ENCODE measurements at places on chromosomes 3 and 15. TPM values are rescaled to one million over a fixed set of nuclear protein-coding genes. Genes with fewer than 3 reads are reported as not detected.
A peak's percentile ranks its signal among the peaks of the same experiment; 100 is the strongest.

DNA sequence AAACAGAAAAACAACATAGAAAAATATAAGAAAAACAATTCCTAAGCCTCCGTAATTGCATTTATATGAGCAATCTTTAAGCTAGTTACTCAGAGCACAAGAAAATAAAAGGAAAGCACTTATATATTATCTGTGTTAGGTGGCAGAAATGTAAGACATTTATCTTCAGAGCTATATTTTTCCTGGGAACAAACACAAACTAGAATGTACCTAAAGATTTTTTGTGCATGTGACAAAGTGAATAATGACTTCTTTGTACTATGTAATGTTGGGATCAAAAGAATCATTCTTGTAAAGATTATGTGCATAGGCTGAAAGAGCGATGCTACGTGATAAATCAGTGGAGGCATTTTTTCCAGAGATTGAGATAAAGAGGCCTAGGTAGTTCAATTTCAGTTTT is 111.3 kb upstream of the GMNC start:
- DNase-seq: no peak

GRCh38 chr3:9088441-9089353 is 125.4 kb upstream of the RAD18 start:
- DNase-seq: peak; percentile 72

GRCh38 chr3:51384055-51384725 is 901 bp upstream of the MANF start:
- no peak for DNase-seq

- DNase-seq: no peak
Measured at GRCh38 chr3:162141272-162141791, 644.7 kb downstream of the OTOL1 start.

DNA sequence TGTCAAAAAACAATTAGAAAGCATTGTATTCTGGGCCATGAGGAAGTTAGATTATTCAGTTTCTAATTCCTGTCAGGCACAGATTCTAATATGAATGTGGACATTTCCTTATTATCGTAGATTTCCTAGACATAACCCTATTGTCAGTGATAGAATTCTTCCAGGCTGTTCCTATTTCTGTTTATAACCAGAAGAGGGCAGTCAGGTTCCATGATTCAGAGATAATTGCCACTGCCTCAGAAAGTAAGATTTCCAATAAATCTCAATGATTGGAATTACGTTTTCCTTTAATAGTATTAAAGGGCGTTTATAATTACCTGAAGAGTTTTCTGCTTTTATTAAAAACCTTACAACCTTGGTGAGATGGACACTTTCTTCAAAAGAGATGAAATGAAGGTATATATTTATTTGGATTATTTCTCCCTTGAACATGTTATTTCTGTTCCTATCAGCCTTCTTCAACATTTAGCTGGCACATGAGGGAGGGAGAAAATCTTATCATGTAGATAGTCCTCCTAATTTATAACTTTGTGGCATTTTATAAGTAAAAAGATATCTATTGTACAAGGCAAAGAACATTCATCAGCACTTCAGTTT is 439.2 kb downstream of the MCTP2 start:
- no peak for DNase-seq

GRCh38 chr3:195033531-195034091 is 237.3 kb downstream of the XXYLT1 start:
- no peak for DNase-seq

DNA sequence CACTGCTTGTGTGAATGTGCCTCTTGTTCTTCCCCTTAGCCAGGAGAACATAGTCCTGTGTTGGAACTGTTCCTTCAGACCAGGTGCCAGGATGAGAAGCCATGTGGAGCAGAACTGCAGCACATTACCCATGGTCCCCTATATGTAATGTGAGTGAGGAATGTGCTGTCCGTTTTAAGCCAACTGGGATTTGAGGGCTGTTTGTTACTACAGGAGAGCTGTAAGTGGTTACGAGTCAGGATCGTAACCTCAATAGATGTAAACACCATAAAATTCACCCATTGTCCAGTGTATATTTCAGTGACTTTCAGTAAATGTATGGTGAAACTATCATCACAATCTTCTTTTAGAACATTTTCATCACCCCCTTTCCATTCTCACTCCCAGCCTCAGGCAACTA is 10.1 kb upstream of the SCAP start:
- no peak for DNase-seq

DNA sequence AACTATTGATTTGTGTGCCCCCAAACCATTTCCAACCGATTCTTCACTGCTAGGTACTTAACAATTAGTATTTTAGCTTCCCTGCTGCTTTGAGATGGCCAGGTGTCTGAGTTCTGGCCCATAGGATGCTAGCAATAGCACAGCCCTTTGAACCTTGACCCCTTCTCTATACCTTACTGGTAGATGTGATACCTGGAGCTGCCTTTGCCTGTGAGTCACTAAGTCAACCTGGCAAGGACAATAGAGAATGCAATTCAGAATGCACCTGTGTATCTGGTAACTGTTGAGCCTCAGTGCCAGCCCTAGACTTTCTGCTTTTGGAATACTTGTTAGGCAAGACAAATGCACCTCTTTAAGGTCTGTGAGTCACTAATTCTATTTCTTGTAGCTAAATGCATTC is 467.4 kb downstream of the GRM7 start:
- DNase-seq: no peak

- no peak for DNase-seq
Measured at GRCh38 chr15:38564557-38565286, at the start of gene RASGRP1. TSS of gene RASGRP1 (minus strand) at chr15:38564814. CDS start at chr15:38564628, 186 bp downstream.

- no peak for DNase-seq
Measured at GRCh38 chr3:139311557-139311956, 32.3 kb upstream of the MRPS22 start.

DNA sequence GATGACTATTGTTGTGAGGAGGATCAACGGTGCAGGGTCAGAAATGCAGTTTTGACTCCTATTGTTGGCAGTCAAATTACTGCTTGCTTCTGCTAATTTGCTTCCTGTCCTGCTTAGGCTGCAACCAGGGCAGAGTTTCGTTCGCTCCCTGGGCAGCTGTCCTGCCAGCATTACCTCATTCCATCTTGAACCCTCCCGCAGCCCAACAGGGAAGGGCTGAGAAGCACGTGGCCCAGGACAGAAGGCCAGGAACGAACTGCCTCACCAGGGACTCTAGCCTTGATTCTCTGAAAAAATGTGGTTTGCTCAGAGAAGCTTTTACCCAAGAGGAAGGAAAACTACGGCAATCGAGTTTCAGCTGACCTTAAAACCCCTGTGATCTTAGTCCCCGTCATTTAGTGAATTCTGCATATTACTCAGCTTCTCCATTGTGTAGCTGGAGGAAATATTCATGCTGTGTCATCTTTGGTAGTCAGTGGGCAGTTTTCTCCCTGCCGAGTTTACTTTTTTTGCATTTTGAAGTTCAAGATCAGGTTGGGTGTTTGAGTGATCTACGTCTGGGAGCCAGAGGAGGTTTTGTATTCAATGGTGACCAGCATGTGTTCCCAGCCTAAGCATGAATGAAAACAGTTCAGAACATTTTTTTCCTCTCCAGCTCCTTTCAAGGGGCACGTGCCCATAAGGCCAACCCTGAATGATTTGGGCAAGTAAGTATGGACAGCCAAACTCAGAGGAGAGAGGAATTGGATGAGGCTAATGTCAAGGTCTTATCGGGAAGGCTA is 23.0 kb downstream of the TLNRD1 start:
- DNase-seq: peak; percentile 89

DNA sequence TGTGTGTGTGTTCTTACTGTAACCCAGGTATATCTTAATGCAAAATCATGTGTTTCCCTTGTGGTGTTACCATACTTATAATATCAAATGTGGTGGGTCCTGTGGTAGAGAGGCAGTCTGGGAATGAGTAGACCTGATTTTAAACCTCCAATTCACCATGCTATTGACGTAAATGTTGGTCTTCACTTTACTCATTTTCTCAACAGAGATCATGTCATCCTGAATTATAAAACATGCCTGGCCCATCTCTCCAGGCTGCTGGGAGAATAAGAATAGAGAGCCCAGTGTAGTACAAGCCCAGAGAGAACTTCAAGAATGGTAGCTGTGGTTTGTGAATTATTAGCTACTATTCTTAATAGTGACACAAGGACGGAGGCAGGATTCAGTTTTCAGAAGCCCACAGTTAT is 88.1 kb downstream of the MBNL1 start:
- no peak for DNase-seq

DNA sequence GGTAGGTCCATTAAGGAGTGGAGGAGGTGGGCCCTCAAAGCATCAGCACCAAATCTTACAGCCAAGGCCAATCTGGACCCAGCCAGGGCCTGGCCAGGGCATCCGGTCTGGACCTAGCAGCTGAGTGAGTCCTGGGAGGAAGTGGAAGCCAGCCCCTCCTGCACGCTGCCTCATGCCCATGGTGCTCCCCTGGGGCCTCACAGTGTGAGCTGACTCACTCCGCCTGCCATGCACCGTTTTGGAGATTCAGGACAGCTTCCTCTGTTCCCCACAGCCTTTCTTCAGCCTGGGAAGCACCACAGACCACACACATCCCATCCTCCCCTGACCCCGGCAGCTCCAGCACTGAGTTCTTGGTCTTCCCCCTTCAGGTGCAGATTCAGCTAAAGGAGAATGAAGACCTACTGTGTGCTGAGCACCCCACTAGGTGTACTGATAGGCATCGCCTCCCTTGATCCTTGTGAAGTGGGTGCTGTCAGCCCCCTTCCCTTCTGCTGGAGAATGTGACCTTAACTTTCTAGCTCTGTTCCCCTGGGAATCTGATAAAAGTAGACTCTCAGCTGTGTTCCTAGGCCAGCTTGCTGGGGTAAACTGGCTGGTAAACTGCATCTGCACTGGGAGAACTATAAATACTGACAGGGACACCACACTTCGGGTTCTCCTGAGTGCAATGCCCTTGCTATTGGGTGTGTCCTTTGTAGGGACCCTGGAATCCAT is 36.8 kb upstream of the SEC13 start:
- DNase-seq: peak; percentile 72

DNA sequence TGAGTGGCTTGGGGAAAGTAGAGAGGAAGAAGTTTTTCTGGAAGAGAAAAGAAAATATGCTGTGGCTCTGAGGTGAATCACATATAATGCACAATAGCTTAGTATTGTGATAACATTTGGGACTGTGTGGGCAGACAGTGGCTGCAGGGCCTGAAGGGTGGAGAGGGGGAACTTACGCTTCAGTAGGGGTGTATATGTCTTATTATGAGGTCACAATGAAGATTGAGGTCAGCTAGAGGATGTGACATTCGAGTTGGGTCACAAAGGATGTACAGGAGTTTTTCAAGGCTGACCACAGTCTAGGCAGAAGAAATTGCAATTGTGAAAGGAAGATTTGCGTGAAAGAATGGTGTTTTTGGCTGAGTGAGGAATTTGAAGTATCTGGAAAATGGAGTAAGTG is 414.8 kb downstream of the LPP start:
- DNase-seq: no peak

GRCh38 chr3:57729334-57730045 is 26.6 kb upstream of the SLMAP start:
- no peak for DNase-seq

GRCh38 chr15:60128000-60128376 is 123.9 kb downstream of the FOXB1 start:
- DNase-seq: no peak

- DNase-seq: no peak
Measured at GRCh38 chr15:58322253-58322652, 109.5 kb upstream of the LIPC start.

DNA sequence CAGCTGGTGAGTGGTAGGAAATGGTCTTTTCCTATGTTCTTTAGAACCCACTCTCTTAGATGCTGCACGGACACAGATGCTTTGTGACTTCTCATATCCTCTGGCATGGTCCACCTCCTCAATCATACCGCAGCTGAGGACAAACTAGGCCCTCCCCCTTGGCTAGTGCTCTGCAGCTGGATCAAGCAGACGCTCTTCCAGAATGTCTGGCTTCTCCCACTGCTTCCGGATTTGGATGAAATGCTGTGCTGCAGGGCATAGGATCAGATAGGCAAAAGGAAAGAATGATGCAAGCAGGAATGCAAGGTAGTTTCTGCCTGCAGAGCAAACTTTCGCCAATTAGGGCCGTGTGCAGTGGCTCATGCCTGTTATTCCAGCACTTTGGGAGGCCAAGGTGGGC is 75.7 kb upstream of the SLC4A7 start:
- DNase-seq: peak; percentile 80

The ARGFX gene
- not detected for total RNA-seq

The ERC2 gene
- 0.11 TPM for total RNA-seq

The GOLGA8H gene
- not detected for total RNA-seq

The ZPLD1 gene
- not detected for total RNA-seq

The SYNPR gene
- total RNA-seq: not detected

The LCTL gene
- total RNA-seq: not detected

The CD96 gene
- total RNA-seq: 0.32 TPM

Measured in ascending aorta (tissue), 2 donors.